ENCODE measurements at places on chromosomes 2 and 18.
A peak's percentile ranks its signal among the peaks of the same experiment; 100 is the strongest.

- no peak for DNase-seq
Measured at GRCh38 chr2:129015397-129016285, 697.0 kb upstream of the HS6ST1 start.

DNA sequence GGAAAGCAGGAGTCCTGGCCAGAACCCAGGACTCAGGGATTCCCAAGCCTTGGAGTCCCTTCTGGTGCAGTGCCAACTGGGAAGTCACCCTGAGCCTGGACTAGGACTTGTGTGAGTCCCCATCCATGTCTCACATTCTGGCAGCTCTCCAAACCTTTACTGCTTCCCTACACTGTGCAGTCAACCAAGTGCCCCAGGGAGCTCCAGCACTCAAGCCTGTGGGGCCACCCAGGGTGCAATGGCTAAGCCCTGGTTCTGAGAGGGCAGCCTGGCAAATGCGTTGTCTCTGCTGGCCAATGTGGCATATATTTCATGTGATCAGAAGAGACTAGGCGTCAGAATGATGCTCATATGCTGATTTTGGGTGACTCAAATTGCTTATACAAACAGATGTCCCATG, 223.4 kb downstream of the SP3 start:
- peak; percentile 64 for DNase-seq

- peak; percentile 27 for DNase-seq
Measured at GRCh38 chr2:171703574-171704347, 16.5 kb downstream of the DYNC1I2 start.

DNA sequence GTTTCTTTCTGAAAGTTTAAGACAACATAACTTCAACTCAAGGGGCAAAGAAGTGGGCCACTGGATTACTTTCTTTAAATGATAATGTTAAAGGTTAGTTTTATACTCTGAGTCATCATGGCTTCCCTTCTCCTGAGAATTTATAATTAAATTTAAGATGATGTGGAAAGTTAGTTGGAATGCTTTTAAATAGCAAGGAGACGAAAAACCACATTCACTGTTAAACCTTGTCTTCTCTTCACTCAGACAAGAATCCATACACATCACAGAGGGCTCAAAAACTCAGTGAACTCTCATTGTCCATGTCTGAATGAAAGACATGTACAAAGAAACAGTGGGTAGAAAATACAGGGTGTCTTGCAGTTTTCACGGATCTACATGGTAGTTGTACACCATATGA, 65.6 kb downstream of the COL5A2 start:
- peak; percentile 65 for DNase-seq

DNA sequence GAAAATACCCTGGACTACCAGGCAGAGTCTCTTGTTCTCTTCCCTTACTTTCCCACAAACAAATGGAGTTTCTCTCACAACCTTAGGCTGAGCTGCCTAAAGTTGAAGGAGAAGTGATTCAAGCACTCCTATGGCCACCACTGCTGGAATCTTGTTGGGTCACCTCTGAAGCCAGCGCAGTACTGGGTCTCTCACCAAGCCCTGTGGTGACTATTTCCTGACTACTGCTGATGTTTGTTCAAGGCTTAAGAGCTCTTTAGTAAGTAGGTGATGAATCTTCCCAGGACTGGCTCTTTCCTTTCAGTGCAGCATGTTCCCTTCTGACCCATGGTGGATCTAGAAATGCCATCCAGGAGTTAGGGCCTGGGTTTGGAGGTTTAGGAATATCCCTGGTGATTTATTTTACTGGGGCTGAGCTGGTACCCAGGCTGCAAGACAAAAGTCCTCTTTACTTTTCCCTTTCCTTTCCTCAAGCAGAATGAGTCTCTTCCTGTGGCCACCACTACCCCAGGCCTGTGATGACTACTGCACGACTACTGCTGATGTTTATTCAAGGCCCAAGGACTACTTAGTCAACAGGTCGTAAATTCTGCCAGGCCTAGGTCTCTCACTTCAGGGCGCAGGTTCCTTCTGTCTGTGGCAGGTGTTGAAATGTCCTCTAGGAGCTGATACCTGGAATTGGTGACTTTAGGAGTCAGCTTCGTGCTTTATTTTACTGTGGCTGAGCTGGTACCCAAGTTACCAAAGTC, 121.8 kb downstream of the SLC4A10 start:
- no peak for DNase-seq

DNA sequence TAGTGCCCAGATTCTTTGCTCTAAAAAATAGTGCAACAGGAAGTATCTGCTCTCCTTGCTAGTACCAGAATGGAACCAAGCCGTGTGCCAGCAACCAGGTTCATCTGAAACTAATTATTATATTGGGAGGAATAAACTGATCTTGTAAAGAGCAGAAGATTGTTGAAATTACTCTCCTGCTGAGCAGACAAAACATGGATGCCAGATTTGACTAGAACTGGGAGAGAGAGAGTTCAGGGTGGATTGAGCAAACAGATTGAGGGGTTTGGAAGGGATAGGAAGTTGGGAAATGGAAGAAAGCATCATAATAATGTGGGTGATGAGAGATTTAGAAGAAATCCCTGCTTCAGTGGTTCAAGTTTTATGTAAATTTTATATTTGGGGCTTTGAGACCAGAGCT, 160.1 kb upstream of the RASGRP3 start:
- no peak for DNase-seq

GRCh38 chr18:32271672-32272208, 81.9 kb downstream of the MEP1B start:
- peak; percentile 36 for DNase-seq

- DNase-seq: peak; percentile 39
Measured at GRCh38 chr2:172361360-172361759, 66.0 kb upstream of the ITGA6 start.

GRCh38 chr2:47041891-47042684, 113.0 kb downstream of the STPG4 start:
- DNase-seq: no peak

- peak; percentile 44 for DNase-seq
Measured at GRCh38 chr18:76686737-76687231, 135.6 kb upstream of the ZNF236 start.

- no peak for DNase-seq
Measured at GRCh38 chr2:60318544-60318943, 234.9 kb downstream of the BCL11A start.

- peak; percentile 83 for DNase-seq
Measured at GRCh38 chr2:51919395-51919794, 887.5 kb upstream of the NRXN1 start.

- no peak for DNase-seq
Measured at GRCh38 chr2:234967201-234967869, 15.5 kb downstream of the SH3BP4 start.

- DNase-seq: no peak
Measured at GRCh38 chr2:40436093-40436475, 15.8 kb downstream of the SLC8A1 start.

GRCh38 chr2:142615876-142616275, 261.6 kb upstream of the KYNU start:
- DNase-seq: no peak

- DNase-seq: peak; percentile 81
Measured at GRCh38 chr18:8960740-8961657, 141.5 kb upstream of the NDUFV2 start.

GRCh38 chr2:2324565-2325101, 6.4 kb downstream of the MYT1L start:
- no peak for DNase-seq

GRCh38 chr2:67516899-67517530, 119.9 kb downstream of the ETAA1 start:
- peak; percentile 93 for DNase-seq

- peak; percentile 84 for DNase-seq
Measured at GRCh38 chr2:12325806-12326205, 390.9 kb upstream of the TRIB2 start.

DNA sequence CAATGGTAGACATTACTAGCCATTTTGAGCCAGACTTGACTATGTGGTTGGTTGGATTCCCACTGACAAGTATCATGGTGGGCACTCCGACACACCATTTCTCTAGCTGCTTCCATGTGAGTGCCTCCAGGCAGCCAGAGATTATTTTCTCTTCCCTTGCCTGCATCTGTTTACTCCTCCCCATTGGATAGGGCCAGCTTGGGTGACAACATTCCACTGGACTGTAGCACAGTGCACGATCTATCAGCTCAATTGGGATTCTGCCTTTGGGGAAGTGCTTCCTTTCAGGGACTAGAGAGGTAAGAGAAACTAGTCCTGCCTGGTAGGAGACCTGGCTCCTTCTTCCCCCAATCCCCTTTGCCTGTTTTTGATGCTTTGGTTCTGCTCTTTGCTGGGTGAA, 49.0 kb upstream of the MAP4K3 start:
- no peak for DNase-seq

DNA sequence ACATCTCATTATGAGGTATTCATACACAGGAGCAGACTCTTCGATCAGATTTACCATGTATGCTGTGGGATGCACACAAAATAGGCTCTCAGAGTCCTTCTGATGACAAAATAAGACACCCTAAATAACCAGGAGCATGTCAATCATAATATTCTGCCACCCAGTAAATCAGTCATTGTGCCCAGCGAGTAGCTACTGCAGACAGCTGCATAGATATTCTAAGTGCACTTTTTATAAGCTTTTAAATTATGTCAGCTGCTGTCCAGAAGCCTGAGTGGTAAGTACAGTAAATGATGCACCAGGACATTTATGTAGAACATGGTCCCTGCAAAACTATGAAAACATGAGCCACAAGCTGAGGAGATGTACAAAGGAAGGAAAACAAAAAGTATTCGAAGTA, 102.9 kb downstream of the CCDC141 start:
- DNase-seq: no peak

- no peak for DNase-seq
Measured at GRCh38 chr2:156526950-156527636, 90.9 kb downstream of the GPD2 start.

DNA sequence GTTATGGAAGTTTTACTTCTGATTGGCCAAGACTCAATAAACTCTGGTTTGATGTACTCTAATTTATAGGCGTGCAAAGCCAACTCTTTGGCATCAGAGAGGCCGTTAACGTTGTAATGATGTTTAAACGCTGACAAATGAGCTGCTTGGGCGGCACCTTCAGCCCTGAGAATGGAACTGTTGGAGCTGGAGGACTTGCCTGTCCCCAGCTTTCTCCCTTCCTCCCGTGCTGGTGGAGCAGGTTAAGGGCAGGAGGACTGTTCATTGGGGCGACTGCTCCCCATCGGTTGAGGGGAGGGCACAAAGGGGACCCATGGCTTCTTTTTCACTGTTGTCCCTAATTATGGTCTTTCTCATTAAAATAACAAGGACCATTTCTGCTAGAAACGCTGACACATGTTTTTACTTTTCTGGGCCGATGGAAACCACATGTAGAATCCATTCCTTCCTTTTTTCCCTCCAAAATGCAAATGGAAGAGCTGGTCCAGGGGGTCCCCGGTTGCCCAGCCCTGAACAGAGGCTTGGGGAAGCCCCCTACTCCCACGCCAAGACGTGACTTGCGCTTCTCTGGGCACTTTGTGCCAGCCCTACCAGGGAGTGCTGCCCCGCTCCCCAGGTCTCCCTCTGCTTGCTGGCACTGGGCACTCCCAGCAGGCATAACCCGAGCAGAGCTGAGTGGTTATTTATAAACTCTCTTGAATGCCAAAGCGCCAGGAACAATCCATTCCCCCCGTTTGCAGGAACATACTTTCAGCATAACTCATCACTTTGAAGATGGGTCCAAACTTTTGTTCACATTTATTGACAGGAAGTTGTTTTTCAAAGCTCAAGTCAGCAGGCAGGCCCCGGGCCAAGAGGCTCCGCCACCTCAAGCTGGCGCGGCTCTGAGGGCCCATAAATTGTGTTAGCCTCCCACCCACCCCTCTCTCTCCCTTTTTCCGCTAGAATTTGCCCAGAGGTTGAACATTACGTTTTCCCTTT, 170.1 kb downstream of the ASB1 start:
- DNase-seq: peak; percentile 90

DNA sequence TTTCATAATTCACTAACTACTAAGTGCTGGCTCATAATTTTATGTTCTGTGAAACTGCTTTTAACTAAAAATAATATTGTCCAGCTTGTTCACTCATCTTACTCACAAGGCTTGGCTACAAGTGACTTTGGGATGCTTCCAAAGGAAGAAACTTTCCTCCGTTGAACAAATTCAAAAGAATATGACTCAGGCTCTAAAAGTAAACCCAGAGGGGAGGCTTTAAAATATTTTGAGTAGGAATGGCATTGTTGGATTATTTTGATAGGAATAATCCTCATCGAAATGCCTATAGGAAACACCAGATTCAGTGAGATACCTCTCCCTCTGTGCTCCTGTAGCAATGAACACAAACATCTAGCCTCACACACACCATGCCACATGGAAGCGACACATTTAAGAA, 25.2 kb upstream of the TLK1 start:
- DNase-seq: peak; percentile 91

GRCh38 chr18:38792731-38793130, 1227.1 kb upstream of the CELF4 start:
- DNase-seq: no peak

DNA sequence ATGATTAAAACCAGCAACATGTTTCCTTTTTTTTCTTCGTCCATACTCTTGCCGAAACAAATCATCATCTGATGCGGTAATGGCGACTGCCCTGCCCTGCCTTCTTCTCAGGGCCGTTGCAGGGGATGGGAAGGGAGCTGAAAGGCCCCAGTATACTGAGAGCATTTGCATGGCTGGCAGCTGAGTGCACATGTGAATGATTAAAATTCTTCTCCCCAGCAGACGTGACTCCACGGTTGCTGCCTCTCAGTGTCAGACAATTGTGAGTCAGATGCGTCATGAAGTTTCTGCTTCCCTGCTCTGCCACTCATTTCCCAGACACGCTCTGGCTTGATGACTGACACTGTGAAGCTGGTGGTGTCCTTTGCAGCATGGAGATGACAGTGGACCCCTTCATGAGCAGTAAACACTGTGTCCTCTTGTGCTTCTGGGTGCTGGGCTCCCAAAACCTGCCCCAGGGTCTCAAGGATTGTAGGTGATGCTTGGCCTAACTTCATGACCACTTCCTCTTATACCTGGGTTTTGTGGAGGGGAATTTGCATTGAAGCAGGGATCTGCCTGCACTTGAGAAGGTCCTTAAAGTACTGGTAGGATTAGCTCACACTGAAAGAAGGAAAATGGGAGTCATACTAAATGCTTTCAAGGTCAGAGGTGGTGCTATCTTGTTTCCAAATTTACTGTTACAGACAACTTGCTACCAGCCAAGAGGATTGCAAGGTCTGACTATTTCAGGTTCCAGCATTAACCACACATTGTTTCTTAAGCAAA, 222.5 kb upstream of the COPS8 start:
- DNase-seq: peak; percentile 98

- DNase-seq: no peak
Measured at GRCh38 chr2:199933466-199933865, 21.8 kb downstream of the TYW5 start.
